ENCODE measurements at places on chromosomes 16 and 17.

GRCh38 chr16:7964744-7965143, 625.6 kb downstream of the TMEM114 start:
- no peak for DNase-seq

DNA sequence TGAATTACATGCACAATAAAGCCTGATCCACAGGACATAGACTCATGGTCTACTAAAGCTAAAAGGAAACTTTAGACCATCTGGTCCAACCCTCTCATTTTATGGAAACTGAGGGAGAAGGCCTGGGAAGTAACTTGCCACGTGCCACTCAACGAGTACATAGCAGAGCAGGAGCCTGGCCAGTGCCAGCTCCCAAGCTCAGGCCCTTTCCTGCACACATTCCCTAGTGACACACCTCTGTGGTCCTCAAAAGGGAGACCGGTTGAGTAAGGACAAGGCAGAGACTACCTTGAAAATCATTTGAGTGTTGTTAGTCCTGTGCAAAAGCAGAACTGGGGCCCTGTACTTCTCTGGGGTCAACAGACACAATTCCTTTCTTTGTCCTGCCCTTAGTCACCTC, 2.8 kb downstream of the CCL4L2 start:
- DNase-seq: no peak

DNA sequence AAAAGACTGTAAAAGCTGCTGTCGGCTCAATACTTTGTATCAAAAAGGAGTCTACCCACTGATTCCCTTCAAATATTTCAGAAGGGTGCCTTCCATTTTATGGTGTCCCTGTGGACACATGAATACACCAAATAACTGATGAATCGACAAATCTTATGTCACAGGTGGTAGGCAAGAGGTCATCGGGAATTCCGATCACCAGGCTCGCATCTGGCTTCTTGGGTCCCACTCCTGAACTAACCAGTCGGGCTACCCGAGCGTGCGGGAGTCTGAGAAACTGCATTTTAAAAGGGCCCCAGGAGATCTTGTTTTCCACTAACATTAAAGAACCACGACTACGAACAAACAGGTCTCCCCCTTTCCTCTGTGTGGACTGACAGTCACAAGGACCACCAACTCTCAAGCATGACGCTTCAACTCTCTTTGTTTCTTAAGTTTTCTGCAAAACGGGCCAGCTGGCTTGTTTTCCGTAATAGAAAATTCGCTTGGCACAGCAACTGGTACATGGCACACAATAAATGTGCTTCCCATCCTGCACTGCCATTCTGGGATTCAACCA, 873 bp downstream of the PSME3IP1 start:
- DNase-seq: no peak

GRCh38 chr17:80523956-80524712, 20.5 kb upstream of the RPTOR start:
- DNase-seq: no peak

DNA sequence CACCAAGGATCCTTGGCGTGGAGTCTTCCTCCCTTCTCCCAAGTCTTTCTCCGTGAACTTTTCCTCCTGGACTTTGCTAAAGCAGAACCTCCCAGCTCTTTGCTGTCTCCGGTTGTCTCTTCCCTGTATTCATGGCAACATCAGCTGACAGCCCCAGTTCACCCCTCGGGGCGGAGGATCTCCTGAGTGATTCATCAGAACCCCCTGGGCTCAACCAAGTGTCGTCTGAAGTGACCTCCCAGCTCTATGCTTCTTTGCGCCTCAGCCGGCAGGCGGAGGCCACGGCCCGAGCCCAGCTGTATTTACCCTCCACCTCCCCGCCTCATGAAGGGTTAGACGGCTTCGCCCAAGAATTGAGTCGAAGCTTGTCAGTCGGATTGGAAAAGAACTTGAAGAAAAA, 943 bp downstream of the CNTROB start:
- DNase-seq: no peak

- no peak for DNase-seq
These were observed 9.4 kb downstream of the ELAC2 start for GRCh38 chr17:13008461-13008860.

GRCh38 chr16:5722116-5722619, 624.6 kb upstream of the EEF2KMT start:
- no peak for DNase-seq

DNA sequence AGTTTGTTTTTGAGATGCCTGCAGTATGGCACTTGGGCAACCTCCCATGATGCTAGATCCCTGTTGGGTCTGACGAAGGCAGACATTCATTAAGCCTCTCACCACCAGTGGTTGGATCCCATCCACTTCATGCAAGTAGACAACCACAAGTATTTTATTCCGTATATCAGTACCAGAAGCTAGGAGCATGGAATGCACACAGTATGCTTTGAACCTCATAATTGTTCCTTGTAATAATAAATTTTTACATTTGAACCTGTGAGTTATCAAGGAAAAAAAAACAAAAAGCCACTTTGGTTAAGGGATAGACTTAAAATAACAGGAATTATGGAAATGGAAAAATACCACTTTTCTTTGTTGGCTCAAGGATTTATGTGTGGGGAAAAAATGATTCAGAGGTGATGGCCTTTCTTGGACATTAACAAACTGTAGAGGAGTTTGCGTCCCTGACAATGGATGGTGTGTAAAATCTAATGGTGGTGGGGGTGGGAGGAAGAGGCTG, 107.1 kb upstream of the KCNJ16 start:
- DNase-seq: no peak

- DNase-seq: no peak
These were observed 26.1 kb upstream of the AMZ2 start for GRCh38 chr17:68221786-68222185.

GRCh38 chr16:1772362-1772907, at the start of gene EME2:
EME2 (plus strand) TSS chr16:1772810; CDS start chr16:1773228, 418 bp downstream.
- peak; percentile 61 for DNase-seq

- no peak for DNase-seq
These were observed 54.1 kb downstream of the FTO start for GRCh38 chr16:53757971-53758609.

GRCh38 chr16:1791256-1791942, 2.1 kb downstream of the IGFALS start:
- DNase-seq: no peak

GRCh38 chr16:72848759-72849664, 198.9 kb downstream of the ZFHX3 start:
- DNase-seq: peak; percentile 90

DNA sequence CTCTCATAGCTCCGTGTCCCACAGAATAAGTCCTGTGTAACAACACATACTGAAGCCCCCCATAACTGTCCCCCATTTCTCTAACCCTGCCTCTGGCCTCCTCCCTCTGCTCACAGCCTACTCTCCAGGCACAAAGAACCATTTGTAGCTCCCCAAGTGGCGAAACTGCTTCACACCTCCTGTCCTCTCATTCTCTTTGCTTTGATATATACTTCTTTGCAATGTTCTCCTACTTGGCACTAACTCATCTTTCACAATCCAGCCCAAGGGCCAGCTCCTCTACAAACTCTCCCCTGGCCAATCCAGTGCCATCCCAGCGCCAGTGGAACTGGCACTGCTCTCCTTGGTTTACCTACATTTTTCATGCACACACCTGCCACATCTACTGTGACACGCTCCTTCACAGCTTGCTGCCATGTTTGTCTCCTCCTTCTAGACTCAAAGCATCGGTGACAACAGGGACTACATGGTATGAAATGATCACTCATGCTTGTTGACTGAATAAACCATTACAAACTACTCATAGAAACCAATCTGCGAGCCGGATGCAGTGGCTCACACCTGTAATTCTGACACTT, 12.8 kb downstream of the CYTH1 start:
- no peak for DNase-seq

GRCh38 chr16:9798474-9798873, 383.8 kb downstream of the GRIN2A start:
- DNase-seq: no peak

GRCh38 chr17:35614810-35615209, 27.7 kb downstream of the AP2B1 start:
- DNase-seq: no peak

- DNase-seq: peak; percentile 83
These were observed 12.5 kb downstream of the SLC16A3 start for GRCh38 chr17:82241183-82241925.

- DNase-seq: no peak
These were observed 12.6 kb upstream of the GPT2 start for GRCh38 chr16:46871597-46871996.

DNA sequence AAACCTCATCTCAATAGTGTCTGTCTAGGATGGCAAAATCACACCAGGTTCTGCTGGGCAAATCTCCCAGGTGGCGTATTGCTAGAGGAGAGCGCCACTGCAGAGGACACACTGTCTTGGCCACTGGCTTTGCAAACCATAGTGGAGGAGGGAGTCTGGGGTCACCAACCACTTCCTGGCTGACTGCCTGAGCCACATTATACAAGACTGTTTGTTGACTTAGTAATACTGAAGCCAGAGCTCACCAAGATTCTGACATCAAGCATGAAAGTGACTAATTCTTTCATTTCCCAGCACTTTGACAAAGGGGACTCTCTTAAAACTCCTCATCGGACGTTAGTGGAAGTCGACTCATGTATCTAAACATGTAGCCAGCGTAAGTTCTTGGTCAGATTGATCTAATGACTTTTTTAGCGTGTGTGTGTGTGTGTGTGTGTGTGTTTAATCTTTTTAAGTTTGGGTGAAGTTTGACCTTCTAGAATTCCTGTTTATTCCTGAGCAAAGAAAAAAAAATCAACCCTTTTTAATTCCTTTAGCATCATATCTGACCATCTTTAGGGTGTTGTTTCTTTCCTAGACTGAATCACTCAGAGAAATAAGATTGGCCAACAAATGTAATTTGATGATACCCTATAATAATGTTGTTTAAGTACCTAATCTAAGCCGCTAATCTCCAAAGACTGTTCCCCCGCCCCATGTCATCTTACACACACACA, 13.7 kb downstream of the PITPNC1 start:
- no peak for DNase-seq

GRCh38 chr17:828761-829160, 46.6 kb downstream of the MRM3 start:
- no peak for DNase-seq

DNA sequence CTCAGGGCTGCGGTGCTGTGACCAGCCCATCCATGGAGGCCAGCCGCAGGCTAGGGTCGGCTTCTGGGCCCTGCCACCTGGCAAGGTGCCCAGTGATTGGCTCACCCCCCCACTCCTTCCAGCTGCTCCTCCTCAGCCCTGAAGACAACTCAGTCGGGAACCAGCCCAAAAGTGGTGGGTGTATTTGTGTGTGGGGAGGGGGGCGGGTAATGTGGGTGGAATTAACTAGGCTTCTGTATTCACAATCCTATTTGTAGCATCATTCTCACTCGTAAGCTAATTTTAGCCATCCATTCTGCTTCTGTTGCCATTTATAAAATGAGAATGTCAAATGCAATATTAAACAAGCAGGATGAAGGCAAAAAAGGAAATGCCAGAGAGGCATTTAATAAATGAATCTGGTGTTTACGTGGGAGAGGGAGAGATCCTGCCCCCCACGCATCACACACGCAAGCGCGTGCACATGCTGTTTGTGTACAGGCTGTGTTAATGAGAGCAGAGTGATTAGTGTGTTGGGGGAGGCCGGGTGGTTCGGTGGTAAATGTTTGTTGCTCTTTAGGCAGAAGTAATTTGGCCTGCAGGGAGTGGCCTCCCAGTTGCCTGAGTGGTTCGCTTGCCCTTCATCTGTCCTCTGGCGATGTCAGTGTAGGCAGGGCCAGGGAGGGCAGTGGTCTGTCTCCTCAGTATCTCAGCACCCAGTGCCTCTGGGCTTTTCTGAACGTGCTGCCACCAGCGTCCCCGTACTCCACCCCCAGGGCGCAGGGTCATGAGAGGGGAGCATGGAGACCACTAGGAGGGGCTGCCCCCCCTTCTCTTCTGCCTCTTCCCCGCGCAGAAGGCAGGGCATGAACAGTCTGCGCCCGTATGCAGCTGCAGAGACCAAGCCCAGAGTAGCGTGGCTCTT, 140.1 kb downstream of the CCDC182 start:
- DNase-seq: no peak

- DNase-seq: no peak
These were observed 113.8 kb upstream of the CHMP6 start for GRCh38 chr17:80877729-80878303.

GRCh38 chr17:21493993-21494392, 117.8 kb downstream of the KCNJ12 start:
- DNase-seq: no peak

DNA sequence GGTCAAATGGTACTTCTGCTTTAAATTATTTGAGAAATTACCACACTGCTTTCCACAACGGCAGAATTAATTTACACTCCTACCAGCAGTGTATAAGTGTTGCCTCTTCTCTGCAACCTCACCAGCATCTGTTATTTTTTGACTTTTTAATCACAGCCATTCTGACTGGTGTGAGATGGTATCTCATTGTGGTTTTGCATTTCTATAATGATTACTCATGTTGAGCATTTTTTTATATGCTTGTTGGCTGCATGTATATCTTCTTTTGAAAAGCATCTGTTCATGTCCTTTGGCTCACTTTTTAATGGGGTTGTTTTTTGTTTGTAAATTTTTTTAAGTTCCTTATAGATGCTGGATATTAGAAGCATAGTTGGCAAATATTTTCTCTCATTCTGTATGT, 446.7 kb downstream of the PMP22 start:
- no peak for DNase-seq

GRCh38 chr16:6836766-6837165, 495.9 kb upstream of the RBFOX1 start:
- DNase-seq: no peak

DNA sequence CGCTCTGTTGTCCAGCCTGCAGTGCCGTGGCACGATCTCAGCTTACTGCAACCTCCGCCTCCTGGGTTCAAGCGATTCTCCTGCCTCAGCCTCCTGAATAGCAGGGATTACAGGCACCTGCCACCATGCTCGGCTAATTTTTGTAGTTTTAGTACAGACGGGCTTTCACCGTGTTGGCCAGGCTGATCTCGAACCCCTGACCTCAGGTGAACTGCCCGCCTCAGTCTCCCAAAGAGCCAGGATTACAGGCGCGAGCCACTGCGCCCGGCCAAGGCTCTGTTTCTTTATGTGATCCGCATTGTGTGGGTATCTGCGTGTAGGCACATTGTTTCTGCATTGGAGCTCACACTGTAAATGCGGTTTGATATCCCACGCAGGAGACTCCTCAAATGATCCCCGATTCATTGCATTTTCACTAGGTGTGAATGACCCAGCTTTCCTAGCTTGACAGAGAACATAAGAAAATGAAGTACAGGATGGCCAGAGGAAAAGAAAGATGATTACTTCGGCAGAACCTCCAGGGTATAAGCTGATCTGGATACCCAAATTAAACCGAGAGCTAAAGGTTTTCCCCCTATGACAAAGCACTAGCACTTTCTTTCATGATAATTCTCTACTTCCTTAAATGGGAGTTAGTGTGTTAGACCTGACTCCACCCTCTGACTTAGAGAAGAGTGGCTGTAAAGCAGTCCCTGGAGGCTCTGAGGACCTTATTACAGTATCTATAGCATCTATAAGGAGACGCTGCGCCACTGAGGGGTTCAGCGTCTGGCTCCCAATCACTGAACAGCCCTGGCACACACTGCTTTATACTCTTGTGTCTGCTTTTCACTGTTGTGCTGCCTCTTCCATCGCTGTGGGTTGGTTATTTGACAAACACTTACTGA, 17.3 kb downstream of the COTL1 start:
- DNase-seq: no peak

GRCh38 chr16:80564394-80564793, 23.6 kb downstream of the DYNLRB2 start:
- no peak for DNase-seq

- no peak for DNase-seq
These were observed 21.7 kb downstream of the KRT23 start for GRCh38 chr17:40915721-40916256.
